ENCODE measurements at places on chromosomes 5 and 9. TPM values are rescaled to one million over a fixed set of nuclear protein-coding genes. Genes with fewer than 3 reads are reported as not detected.

Gene CRB2
- total RNA-seq, result under 0.01 TPM

- no peaks in the 10 kb centered on the region for H3K4me1 ChIP-seq
- no peaks in the 10 kb centered on the region for H3K27me3 ChIP-seq
- no peak overlapping the region for H3K4me3 ChIP-seq
- no peak for DNase-seq
Measured at GRCh38 chr9:136456258-136456657, 16.6 kb upstream of the INPP5E start.

GRCh38 chr9:36492865-36493264 lies 79.8 kb upstream of the MELK start:
- no peak overlapping the region for H3K4me3 ChIP-seq
- H3K36me3 ChIP-seq, result no peaks in the 10 kb centered on the region
- H3K27me3 ChIP-seq, result no peaks in the 10 kb centered on the region
- H3K4me1 ChIP-seq, result no peaks in the 10 kb centered on the region
- no peak for DNase-seq

GRCh38 chr5:133321833-133322420 lies 270.1 kb downstream of the HSPA4 start:
- H3K36me3 ChIP-seq, result no peaks in the 10 kb centered on the region
- H3K27ac ChIP-seq, result no peak overlapping the region
- H3K4me1 ChIP-seq, result no peaks in the 10 kb centered on the region
- H3K4me3 ChIP-seq, result no peak overlapping the region

DNA sequence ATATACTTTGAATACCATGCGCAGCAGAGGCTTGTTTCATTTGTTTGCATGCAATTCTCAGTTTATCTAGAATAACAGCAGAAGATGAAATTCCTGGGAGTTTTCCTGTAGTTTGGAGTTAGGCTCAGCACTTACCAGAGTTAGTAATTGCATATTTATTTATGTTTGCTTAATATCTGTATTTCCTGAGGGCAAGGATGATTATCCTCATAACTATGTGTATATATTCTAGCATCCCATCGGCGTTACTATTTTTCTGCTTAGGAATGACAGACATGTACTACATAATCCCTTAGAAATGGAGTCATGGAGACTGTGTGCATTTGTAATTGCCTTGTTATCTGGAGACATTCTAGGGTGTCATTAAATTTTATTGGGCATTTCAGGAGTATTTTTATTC lies 1184.8 kb downstream of the DTWD2 start:
- H3K27me3 ChIP-seq, result no peaks in the 10 kb centered on the region
- no peak overlapping the region for H3K27ac ChIP-seq
- no peaks in the 10 kb centered on the region for H3K4me1 ChIP-seq
- H3K36me3 ChIP-seq, result no peaks in the 10 kb centered on the region
- DNase-seq, result no peak
- no peak overlapping the region for H3K4me3 ChIP-seq

- no peak overlapping the region for H3K4me3 ChIP-seq
- no peaks in the 10 kb centered on the region for H3K4me1 ChIP-seq
- DNase-seq, result no peak
Measured at GRCh38 chr9:86735772-86736458, 211.4 kb downstream of the GAS1 start.

DNA sequence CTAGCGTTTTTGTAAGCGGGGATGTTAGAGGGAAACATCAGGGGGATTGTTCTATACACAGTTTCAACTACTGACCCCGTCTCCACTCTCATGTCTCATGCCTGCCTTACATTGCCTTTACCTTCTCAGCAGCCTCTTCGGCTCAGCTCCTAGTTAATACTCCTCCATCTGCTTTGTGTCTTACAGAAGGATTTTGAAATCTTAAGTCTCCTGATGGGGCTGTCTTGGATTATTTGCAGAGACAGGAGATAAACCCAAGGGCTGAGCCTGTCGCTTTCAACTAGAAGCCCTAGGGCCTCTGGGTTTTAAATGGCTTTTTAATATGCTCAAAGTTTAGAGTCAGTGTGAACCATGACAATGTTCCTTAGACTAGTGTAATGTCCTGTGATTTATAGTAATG lies 161.5 kb downstream of the CARTPT start:
- DNase-seq, result no peak
- H3K27me3 ChIP-seq, result no peaks in the 10 kb centered on the region
- H3K4me3 ChIP-seq, result no peak overlapping the region
- no peaks in the 10 kb centered on the region for H3K4me1 ChIP-seq

Measured in breast epithelium (tissue), 4 donors.